Colonic mucosa (tissue), 4 donors: ENCODE measurements at places on chromosomes 5 and 9. TPM values are rescaled to one million over a fixed set of nuclear protein-coding genes. Genes with fewer than 3 reads are reported as not detected.

MTAP gene
- total RNA-seq = 24.4 TPM

RLN2 gene
- total RNA-seq = 0.48 TPM

- no peak for DNase-seq
Observed at GRCh38 chr9:15116130-15116580, 190.9 kb downstream of the TTC39B start.

DNA sequence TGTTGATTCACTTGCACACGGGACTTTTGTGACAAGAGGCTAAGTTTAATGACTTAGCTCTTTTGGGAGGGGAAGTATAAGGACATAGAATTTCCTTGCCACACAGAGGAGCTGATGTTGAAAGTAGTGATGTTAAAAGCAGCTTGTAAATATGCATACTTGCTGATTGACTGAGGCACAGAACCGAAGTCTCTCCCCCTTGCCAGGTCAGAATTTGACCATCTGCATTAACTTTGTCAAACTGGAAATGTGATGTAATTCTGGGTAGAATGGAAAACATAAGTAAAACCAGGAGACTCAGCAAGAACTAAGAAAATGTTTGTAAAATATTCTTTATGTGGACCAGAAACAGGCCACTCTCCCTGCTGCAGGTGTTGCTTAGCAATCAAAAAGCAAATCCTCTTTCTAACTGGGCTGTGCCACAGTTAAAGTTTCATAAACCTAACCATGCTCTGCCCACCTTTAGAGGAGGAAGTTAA is 284.2 kb downstream of the NR3C1 start:
- no peak for DNase-seq

GRCh38 chr5:187042-187431 is 4.3 kb upstream of the LRRC14B start:
- no peak for DNase-seq

DNA sequence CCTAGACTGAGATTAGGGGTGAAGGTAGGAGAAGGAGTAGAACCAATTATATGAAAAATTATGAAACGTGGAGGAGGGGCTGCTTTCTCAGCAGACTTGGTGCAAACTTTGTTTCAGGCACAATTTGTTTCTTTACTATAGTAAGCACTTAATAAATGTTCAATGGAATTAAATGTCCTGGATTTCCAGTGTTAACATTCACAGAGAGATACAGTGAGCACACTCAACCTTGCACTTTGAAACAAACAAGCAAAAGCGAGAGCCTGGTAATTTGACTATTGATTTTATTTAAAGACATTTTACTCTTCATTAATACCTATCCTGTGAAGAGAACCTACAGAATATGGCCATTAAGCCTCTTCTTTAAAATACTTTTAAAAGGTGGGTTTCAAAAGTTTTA is 933 bp downstream of the LECT2 start:
- DNase-seq = no peak

GRCh38 chr5:96807075-96807654 is 580 bp downstream of the ERAP1 start:
- peak; percentile 85 for DNase-seq

- DNase-seq = no peak
Observed at GRCh38 chr9:98152526-98152925, 33.5 kb upstream of the TRIM14 start.

GRCh38 chr9:84054341-84055010 is 73.9 kb downstream of the RMI1 start:
- DNase-seq = no peak

- no peak for DNase-seq
Observed at GRCh38 chr5:21680196-21680595, 1172.9 kb downstream of the CDH12 start.
